ENCODE measurements at places on chromosomes 2 and 18. TPM values are rescaled to one million over a fixed set of nuclear protein-coding genes. Genes with fewer than 3 reads are reported as not detected.

PROKR1 gene
- total RNA-seq = not detected

APOB gene
- total RNA-seq = not detected

PRKAG3 gene
- not detected for total RNA-seq

DNA sequence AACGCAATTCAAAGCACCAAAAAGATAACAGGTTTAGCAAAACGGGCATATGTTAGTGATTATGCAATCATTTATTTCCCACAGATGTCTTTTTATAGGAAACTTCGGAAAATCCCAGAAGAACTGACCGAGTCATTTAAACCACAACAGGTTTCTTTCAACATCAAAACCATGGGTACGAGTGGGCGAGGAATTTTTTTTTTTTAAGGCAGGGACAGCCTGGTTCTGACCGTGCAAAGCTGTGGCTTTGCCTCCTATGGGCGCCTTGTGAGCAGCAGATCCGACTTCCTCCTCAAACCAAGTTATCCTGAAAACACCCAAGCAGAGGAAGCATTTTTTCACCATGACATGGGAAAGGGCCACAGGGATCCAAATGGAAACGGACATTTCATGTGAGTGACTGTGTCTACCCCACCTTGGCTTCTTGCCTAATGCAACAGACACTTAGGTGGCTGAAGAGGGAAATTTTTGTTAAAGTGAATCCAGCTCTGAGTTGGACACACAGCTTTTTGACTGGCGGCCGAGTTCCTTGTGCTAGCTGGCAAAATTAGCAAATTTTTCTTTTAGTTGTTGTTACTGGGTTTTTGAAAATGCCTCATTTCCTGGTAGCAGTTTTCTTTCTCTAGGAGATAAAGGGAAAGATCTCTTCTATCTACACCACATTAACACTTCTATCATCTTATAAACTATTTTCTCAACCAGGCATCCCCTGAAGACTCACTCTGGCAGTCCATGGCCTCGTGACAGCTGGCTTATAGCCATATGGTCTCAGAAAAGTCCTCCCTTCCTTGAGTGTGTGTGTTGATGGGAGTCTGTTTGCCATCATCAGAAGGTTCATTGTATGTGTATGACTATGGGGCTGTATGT, 487.4 kb upstream of the ZEB2 start:
- no peak overlapping the region for H3K27ac ChIP-seq
- no peaks in the 10 kb centered on the region for H3K36me3 ChIP-seq
- H3K4me3 ChIP-seq = no peak overlapping the region
- DNase-seq = no peak

DNA sequence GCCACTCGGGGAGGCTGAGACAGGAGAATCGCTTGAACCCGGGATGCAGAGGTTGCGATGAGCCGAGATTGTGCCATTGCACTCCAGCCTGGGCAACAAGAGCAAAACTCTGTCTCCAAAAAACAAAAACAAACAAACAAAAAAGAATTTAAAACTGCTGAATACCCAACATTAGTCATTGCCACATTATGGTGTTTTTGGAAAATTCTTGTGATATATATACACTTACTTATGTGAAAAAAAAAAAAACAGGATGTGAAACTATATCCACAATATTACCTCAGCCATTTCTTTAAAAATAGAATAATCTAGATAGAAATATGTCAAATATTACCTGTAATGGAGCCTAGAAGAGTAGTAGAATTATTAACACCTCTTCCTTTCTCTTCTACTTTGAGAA, 288.3 kb upstream of the FN1 start:
- H3K27ac ChIP-seq = no peak overlapping the region
- H3K4me3 ChIP-seq = no peak overlapping the region
- DNase-seq = no peak
- H3K4me1 ChIP-seq = no peaks in the 10 kb centered on the region

- H3K4me3 ChIP-seq = no peak overlapping the region
- peaks cover 3% of the 10 kb centered on the region for H3K4me1 ChIP-seq
- no peak for DNase-seq
- H3K27ac ChIP-seq = no peak overlapping the region
Measured at GRCh38 chr2:100109986-100110613, 32.3 kb downstream of the AFF3 start.

DNA sequence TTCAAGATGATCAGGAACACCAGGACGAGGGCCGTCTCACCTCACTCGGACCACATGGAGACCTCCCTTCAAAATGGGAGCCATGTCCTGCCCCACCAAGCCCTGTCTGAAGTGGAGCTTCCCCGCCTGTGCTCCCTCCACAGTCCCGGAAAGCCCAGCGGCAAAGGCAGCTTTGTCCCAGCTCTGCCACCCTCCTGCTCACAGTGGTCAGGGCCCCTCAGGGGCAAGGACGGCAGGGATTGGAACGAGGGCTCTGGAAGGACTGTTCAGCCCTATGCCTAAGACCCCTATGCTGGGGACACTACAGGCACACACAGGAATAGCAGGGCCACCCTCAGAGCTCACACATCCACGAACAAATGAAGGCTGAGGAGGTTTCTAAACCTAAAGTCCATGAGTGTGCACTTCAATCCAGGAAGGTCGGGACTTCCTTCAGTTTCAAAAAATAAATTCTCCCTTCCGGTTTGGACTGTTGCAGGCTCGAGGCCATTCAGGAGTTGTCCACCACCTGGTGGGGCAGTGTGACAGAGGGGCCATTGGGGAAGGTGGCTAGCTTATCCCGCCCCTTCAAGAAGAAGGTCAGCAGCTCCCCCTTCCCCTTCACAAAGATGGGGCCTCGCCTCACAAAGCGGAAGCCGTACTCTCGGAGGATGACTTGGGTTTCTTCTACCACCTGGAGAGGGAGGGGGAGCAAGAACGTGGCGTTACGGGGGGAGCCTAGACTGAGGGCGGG, 26.4 kb downstream of the CENPO start:
- no peaks in the 10 kb centered on the region for H3K27me3 ChIP-seq
- no peak overlapping the region for H3K4me3 ChIP-seq
- H3K27ac ChIP-seq = no peak overlapping the region
- DNase-seq = no peak
- no peaks in the 10 kb centered on the region for H3K4me1 ChIP-seq

DNA sequence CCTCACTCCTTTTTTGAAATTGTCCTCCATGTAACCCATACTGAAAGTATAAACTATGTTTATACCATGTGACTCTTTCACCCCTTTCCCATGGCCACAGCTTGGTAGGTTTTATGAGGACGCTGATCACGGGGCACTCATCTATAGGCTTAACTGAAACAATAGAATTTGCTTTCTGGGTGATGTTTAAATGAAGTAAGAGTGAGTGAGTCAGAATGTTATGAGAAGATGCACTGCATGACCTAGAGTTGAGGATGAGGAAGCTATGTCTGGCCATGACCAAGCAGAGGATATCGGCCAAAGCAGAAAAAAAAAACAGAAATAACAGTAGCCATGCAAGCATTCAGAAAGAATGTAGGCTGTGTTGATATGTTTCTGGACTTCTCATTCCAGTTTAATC, 34.9 kb downstream of the SCN1A start:
- no peaks in the 10 kb centered on the region for H3K36me3 ChIP-seq
- no peak for DNase-seq
- H3K27ac ChIP-seq = no peak overlapping the region

DNA sequence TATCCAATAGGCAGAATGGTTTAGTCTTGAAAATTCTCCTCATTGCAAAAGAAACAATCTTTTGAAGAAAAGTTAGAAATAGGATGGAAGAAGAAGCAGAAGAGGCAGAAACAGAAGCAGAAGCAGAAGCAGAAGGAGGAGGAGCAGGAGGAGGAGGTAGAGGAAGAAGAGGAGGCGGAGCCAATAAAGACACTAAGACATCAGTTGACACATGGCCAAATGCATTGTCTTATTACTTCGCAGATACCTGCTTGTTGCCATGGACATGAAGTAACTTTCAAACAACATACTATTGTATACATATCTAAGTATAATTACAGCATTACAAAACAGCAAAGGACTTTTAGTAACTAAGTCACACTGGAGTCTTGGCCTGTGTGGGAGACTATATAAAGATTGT, 606.3 kb downstream of the METTL4 start:
- no peaks in the 10 kb centered on the region for H3K27me3 ChIP-seq
- H3K4me1 ChIP-seq = no peaks in the 10 kb centered on the region
- DNase-seq = no peak
